Endodermal cell (in vitro differentiated cells): ENCODE measurements at places on chromosomes 4 and X. TPM values are rescaled to one million over a fixed set of nuclear protein-coding genes. Genes with fewer than 3 reads are reported as not detected.

The FRAS1 gene
- total RNA-seq: 61.2 and 77.0 TPM in 2 replicates

DNA sequence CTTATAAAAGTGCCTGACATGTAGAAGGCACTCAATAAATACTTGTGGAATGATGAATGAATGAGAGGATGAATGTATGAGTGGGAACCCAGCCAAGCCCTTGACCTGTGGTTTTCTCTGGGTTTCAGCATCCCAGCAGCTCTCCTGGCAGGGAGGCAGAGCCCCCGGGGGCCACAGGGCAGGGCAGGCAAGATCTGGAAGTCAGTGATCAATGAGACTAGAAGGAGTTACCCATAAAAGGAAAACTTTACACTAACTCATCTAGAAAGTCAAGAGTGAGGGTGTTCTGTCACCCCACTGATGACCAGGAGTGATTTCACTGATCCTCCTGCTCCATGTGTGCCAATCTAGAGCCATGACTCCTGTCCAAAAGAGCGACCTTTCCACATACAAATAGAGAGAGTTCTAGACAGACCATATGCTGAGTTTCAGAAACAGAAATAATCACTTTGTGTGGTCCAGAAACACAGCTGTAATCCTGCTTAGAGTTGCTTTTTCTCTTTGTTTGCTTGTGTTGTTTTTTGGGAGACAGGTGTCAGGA is 37.4 kb downstream of the MGARP start:
- no peaks in the 10 kb centered on the region for H3K27me3 ChIP-seq
- H3K4me1 ChIP-seq: no peaks in the 10 kb centered on the region
- H3K4me3 ChIP-seq: no peak overlapping the region

GRCh38 chr4:168177546-168178149 is 85.3 kb downstream of the ANXA10 start:
- H3K4me1 ChIP-seq: no peaks in the 10 kb centered on the region
- DNase-seq: no peak
- no peak overlapping the region for H3K4me3 ChIP-seq
- H3K36me3 ChIP-seq: no peaks in the 10 kb centered on the region

DNA sequence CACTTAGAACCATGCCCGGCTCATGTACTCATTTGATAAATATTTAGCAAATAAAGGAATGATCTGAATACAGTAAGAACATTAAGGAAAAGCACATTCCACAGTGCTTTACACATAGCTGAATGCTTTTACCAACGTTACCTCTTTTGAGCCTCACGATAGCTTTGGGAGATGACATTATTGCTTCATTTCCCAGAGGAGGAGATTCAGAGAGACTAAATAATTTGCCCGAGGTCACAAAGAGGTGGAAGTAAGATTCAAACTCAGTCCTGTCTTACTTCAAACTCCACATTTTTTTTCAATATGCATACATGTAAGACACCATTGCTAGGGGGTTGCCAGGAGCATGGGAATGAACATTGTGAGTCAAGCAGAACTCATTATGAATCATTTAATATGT is 538.5 kb downstream of the BCOR start:
- H3K4me3 ChIP-seq: no peak overlapping the region
- no peaks in the 10 kb centered on the region for H3K4me1 ChIP-seq
- DNase-seq: no peak
- H3K27ac ChIP-seq: no peak overlapping the region

- DNase-seq: no peak
- no peaks in the 10 kb centered on the region for H3K4me1 ChIP-seq
- H3K27me3 ChIP-seq: no peaks in the 10 kb centered on the region
- no peak overlapping the region for H3K4me3 ChIP-seq
- H3K27ac ChIP-seq: no peak overlapping the region
- no peaks in the 10 kb centered on the region for H3K36me3 ChIP-seq
Observed at GRCh38 chrX:31099536-31100090, 27.8 kb upstream of the FTHL17 start.

GRCh38 chr4:26080870-26081628 is 167.0 kb downstream of the SMIM20 start:
- no peaks in the 10 kb centered on the region for H3K27me3 ChIP-seq
- no peaks in the 10 kb centered on the region for H3K4me1 ChIP-seq
- DNase-seq: no peak
- no peak overlapping the region for H3K27ac ChIP-seq
- H3K4me3 ChIP-seq: no peak overlapping the region

DNA sequence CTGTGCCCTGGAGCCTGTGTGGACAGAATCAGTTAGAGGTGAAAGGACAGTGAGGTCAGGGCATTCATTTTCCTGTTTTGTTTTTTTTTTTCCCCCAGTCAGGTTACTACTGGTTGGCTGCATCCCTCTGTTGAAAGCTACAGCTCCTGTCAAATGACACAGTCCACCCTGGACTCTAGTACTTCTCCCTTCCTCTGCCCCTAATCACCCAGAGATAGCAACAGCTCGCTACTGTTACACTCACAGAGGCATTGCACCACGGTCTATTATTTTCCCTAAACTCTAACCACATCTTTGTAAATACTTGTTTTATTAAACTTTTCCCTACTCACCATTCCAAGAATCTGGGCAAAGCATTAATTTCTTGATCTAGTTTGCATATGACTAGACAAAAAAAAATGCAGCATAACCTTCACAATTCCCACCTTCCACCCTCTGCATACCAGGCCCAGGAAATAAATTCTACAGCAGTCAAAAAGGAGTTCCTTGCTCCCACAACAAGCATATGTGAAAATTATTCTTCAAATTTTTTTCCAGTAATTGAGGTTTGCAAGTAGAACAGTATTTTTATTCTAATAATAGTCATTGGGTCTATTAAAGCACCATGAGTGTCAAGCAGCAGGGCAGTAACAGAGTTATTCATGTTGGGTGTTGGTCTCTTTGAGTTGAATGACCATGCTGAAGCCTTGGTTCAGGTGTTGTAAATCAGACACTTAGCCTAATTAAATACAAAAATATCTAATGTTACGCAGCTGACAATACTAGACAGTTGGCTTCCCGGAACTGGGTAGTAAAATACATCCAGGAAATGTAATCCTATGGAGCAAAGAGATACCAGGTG is 329.2 kb downstream of the INPP4B start:
- no peak overlapping the region for H3K27ac ChIP-seq
- H3K27me3 ChIP-seq: no peaks in the 10 kb centered on the region
- H3K4me1 ChIP-seq: no peaks in the 10 kb centered on the region
- DNase-seq: no peak

GRCh38 chr4:56768763-56769162 is 52.7 kb downstream of the SPINK2 start:
- no peaks in the 10 kb centered on the region for H3K36me3 ChIP-seq
- H3K4me1 ChIP-seq: no peaks in the 10 kb centered on the region
- no peak for DNase-seq

The GNRHR gene
- total RNA-seq: not detected in 3 replicates

- DNase-seq: no peak
- H3K36me3 ChIP-seq: no peaks in the 10 kb centered on the region
- no peak overlapping the region for H3K27ac ChIP-seq
- no peaks in the 10 kb centered on the region for H3K4me1 ChIP-seq
Observed at GRCh38 chr4:155974476-155974749, 20.7 kb upstream of the CTSO start.

DNA sequence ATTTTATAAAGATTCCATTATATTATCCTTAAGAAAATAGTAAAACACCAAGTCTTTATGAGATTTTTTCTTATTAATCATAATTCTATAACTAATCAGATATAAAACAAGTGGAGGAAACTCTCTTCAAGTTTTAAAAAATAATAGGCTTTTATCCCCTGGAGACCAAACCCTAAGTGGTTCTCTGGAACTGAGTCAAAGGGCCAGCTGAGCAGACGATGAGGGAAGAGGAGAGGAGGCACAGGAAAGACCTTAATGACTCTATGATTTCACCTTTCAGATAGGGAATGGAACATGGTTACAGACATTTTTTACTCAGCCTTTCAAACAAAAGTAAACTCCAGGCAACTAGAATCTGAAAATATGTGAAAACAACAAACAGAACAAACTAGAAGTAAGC is 201.8 kb downstream of the SLC39A8 start:
- H3K4me3 ChIP-seq: no peak overlapping the region
- no peaks in the 10 kb centered on the region for H3K27me3 ChIP-seq
- no peak for DNase-seq
- H3K4me1 ChIP-seq: no peaks in the 10 kb centered on the region
- no peak overlapping the region for H3K27ac ChIP-seq

DNA sequence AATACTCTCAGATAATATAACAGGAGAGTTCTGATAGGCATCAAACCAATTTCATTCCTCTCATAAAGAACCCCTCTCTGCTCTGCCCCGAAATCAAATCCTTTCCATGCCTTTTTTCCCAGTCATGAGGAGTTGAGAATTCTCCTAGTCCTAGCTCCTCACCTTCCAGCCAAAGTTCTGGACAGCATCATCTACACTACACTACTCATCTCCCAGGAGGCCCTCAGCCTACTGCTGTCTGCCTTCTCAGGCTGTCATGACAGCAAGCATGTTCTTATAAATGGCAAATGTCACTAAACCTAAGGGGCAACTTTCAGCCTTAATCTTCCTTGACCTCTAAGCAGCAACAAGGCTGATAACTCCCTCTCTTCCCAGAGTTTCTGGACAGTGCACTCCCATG is 26.6 kb downstream of the MAPK10 start:
- H3K36me3 ChIP-seq: no peaks in the 10 kb centered on the region
- H3K27me3 ChIP-seq: no peaks in the 10 kb centered on the region

The CT55 gene
- 0.24 TPM in 1 of 3 replicates, not detected in the others for total RNA-seq

The FOXR2 gene
- total RNA-seq: not detected in 2 replicates

The NPNT gene
- 1.6 to 11.2 TPM (median 2.5 TPM) in 3 replicates for total RNA-seq

DNA sequence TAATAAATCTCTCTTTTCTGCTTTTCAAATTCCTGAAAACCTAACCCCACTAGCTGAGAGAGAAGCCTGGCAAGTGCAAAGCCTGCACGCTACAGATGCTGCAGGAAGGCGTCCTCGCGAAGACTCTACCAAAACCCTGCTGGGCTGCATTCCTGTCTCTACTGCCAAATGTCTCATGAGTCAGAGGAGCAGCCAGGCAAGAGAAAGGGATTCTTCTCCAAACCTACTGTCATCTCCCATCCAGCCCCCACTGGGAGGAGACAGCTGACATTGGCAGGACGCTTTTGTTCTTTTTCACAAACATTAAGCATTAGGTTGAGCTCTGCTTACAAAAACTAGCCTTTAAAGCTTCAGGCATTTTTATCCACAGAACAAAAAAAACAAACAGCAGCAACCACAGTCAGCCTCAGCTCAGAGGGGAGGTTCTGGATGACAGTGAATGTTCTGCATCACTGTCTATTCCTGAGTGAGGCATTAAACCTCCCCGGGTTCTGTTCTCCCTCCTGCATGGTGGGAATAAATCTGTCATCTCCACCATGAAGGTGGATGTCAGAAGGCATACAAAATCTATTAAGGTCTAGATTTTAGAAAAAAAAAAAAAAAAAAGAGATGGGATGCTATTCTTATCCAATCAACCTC is 18.0 kb downstream of the CRMP1 start:
- H3K27me3 ChIP-seq: no peaks in the 10 kb centered on the region
- no peaks in the 10 kb centered on the region for H3K4me1 ChIP-seq
- no peak overlapping the region for H3K27ac ChIP-seq
- no peak overlapping the region for H3K4me3 ChIP-seq
- no peaks in the 10 kb centered on the region for H3K36me3 ChIP-seq

The COL4A5 gene
- total RNA-seq: 165 to 212 TPM (median 198 TPM) in 3 replicates

DNA sequence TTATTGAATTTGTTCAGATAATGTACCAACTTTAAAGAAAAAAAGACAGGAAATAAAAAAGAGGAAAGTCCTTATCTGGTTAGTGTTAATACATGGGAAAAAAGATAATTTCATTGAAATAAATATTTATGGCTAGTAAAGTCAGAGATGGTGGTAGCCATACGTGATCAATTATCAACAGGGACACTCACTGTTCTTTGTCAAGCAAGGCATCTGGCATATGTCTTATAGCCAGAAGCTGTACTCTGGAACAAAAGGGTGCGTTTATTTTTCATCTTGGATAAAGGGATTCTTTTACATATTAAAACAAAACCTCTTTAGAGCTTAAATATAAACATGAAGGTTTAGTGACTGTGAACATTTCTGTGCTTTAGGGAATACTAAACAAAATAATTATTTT is 26.7 kb downstream of the HDX start:
- no peak for DNase-seq
- H3K4me1 ChIP-seq: no peaks in the 10 kb centered on the region
- H3K27ac ChIP-seq: no peak overlapping the region
- no peaks in the 10 kb centered on the region for H3K27me3 ChIP-seq

DNA sequence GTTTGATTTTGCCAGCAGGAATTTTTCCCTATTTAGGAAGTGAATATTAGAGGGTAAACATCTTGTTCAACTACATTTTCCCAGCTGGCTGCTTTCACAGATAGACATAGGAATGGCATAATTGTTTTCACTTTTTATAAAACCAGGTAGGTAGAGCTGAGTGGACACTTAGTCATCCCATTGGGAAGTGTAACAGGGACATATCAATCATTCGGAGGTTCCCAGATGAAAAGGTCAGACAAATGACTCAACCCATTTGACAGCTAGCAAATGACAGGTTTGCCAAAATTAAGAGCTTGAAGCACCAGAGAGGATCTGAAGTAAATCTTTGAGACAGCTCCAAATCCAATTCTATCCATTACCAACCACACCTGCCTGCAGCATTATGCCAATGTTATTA is 205.3 kb downstream of the SLC39A8 start:
- no peak overlapping the region for H3K27ac ChIP-seq
- H3K36me3 ChIP-seq: no peaks in the 10 kb centered on the region
- H3K4me3 ChIP-seq: no peak overlapping the region

DNA sequence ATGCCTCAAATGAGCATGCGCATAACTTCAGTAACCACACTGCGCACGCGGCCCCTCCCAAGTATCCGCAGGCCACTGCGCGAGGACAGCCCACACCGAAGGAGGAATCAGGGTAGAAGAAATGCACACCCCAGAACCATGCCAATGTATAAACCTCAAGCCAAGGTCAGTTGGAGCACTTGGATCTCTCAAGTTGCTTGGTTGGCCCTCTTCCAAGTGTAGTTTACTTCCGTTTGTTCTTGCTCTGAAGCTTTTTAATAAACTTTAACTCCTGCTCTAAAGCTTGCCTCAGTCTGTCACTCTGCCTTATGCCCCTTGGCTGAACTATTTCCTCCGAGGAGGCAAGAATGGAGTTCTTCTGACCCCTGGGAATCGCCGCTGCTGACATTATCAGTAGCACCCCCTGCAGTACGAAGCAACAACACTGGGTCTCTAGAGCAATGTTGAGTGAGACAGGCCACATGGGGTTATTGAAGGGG is 22.0 kb upstream of the SPINK2 start:
- no peaks in the 10 kb centered on the region for H3K4me1 ChIP-seq
- no peaks in the 10 kb centered on the region for H3K27me3 ChIP-seq
- no peak overlapping the region for H3K27ac ChIP-seq
- DNase-seq: peak; percentile 79

The DCAF12L1 gene
- total RNA-seq: 1.0 to 3.3 TPM (median 2.8 TPM) in 3 replicates

The IL2 gene
- total RNA-seq: not detected in 2 replicates

The DMD gene
- 15.8 to 23.4 TPM (median 19.6 TPM) in 3 replicates for total RNA-seq

The RNF150 gene
- total RNA-seq: 10.4 to 38.4 TPM (median 10.8 TPM) in 3 replicates

The GCNA gene
- 0.99 to 2.1 TPM (median 1.7 TPM) in 3 replicates for total RNA-seq

DNA sequence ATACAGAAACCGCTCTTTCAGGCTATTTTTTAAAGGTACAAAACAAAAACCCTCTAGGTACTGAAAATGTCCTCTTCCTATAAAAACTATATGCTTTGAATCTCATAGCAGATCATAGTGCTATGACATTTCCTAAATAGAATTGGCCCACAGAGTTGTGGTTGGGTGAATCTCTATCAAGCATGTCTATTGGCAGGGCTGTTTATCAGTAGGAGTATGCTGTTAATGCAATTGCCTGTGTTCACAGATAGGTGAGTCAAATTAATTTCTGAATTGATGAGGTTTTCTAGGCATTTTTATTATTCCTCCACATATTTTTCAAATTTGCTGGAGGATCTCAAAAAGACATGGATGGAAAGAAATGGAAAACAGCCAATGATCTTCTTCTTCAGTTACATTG is 73.9 kb downstream of the QRFPR start:
- H3K4me3 ChIP-seq: no peak overlapping the region
- no peaks in the 10 kb centered on the region for H3K27me3 ChIP-seq
- no peak overlapping the region for H3K27ac ChIP-seq
- no peaks in the 10 kb centered on the region for H3K36me3 ChIP-seq
- H3K4me1 ChIP-seq: peaks cover 6% of the 10 kb centered on the region

The ZNF157 gene
- total RNA-seq: 0.97 and 1.6 TPM in 2 replicates

The PRPS1 gene
- total RNA-seq: 62.7 and 67.1 TPM in 2 replicates
